Nephron progenitor cell (in vitro differentiated cells): ENCODE measurements at places on chromosomes 13 and 19.

GRCh38 chr19:19214159-19214490 is 2.4 kb downstream of the NCAN start:
- DNase-seq: no peak

- DNase-seq: no peak
Observed at GRCh38 chr19:34263745-34264237, 9.4 kb downstream of the GARRE1 start.

DNA sequence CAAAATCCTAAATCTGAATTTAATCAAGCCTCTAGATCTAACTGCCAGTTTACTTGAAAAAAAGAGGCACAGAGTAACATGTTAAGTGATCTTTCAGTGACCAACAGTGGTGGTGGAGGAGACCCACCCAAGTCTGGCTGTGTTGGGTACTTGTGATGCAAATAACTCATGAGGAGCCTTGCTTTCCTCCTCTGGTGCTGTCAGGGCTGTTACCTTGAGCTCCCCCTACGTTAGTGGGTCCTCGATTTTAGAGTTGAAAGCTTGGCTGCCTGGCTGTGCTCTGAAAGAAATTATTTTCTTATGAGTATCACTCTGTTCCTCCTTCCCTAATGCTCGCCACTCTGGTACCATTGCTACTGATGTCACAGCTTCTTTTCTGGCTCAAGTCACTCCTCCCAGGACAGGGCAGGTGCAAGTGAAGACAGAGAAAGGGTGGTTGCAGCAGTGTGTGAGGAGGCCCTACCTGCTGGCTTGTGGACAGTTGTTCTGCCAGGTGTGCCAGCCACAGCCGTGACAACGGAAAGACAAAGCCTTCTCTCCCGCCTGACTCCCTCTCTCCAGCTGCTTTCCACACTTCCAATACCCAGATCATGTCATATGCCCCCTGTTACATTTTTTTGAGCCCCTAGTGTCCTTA is 6.5 kb upstream of the SUPT20H start:
- no peak for DNase-seq

GRCh38 chr13:56173346-56173745 is 967.4 kb upstream of the PRR20A start:
- no peak for DNase-seq

DNA sequence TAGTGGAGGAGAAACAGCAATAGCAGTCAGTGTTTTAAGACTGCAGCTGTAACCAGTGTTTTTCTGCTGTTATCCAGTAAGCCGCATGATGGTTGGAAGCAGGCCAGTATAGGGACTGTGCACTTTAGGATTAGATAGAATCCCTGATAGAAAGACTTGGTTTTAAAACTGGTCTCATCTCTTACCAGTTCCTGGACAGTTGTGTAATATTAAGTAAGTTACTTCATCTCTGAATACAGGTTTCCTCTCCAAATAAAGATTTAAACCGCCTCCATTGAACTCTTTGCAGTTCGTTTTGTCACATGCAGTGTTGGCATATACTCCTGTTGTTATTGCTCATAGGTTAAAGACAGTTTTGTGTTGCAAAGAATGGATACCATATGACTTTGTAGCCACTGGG is 25.6 kb downstream of the URI1 start:
- no peak for DNase-seq

- DNase-seq: no peak
Observed at GRCh38 chr13:66803808-66804456, 426.2 kb downstream of the PCDH9 start.

- no peak for DNase-seq
Observed at GRCh38 chr19:6531956-6532243, 1.1 kb downstream of the TNFSF9 start.

- DNase-seq: no peak
Observed at GRCh38 chr19:56837492-56838023, 3.0 kb downstream of the PEG3 start.

DNA sequence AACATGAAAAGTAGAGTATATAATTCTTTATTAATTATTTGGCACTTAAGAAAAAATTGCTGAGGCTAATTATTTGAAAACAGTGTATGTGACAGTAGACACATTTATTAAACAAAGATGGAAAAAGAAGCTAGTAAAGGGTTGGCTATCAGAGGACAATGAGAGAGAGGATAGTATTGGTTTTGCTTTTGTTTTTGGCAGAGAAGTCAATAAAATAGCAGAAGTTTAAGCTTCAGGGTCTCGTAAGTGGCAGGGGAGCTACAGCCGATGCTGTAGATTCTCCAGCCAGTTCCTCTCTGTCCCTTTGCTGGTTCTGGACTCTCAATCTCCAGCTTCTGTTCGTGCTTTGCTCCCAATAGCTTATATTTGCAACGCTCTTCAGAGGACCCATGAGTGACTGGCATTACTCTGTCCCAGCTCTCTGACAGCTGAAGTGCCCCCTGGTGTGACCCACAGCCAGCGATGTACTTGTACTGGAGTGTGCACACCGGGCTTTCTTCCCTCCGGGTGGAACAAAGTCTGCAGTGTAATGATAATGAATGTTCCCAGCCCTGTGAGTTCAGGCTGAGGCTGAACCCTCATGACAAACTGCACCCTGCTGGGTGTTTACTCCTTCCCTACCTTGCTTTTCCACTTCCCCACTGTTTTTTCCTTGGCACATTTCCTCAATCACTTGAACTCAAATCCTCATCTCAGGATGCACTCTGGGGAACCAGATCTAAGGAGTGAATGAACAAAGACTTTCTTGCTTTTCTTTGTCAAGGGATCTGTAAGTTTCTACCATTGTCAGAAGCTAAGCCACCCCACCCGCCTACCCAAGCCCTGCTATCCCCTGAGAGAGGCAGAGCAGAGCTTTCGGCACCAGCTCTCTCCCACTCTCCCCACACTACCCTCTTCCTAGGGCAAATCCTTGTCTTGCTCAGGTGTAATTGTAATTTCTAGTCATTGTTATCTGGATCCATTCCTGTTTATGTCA is 254.8 kb downstream of the LHFPL6 start:
- peak; percentile 20 for DNase-seq

- no peak for DNase-seq
Observed at GRCh38 chr13:54852831-54853230, 1824.2 kb downstream of the OLFM4 start.

- DNase-seq: no peak
Observed at GRCh38 chr13:59997976-59998375, 165.8 kb downstream of the DIAPH3 start.

DNA sequence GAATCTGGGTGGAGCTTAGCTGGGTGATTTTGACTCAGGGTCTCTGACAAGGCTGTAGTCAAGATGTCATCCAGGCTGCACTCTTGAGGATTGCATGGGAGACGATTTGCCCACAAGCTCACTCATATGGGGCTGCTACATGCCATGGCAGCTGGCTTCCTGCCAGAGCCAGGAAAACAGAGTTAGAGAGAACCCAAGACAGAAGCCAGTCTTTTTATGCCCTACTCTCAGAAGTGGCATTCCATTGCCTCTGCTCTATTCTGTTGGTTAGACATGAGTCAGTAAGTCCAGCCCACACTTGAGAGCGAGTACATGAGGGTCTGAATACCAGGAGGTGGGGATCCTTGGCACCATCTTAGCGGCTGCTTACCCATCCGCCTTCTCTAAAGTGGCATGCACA is 9.5 kb downstream of the POLR1D start:
- DNase-seq: no peak

- DNase-seq: no peak
Observed at GRCh38 chr13:58376349-58376748, 744.8 kb downstream of the PCDH17 start.

DNA sequence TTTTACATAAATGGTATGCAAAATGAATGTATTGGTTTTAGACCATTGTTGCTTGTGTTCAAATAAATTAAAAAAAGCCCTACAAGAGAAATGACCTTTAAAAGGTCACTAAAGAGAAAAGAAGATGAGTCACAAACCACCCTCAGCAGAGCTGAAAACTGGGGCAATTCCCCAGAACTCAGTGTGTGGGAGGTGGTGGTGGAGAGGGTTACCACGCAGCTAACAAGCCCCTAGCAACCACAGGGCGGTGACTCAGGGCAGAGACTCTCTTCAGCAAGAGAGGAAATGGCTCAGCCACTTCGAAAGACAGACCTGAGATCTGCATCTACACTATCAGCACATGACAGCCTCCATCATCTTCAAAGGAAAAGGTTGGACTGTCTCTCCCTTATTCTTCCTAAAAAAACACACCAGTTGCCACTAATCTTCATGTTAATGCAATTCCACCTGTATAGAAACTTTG is 29.4 kb upstream of the NDFIP2 start:
- no peak for DNase-seq

DNA sequence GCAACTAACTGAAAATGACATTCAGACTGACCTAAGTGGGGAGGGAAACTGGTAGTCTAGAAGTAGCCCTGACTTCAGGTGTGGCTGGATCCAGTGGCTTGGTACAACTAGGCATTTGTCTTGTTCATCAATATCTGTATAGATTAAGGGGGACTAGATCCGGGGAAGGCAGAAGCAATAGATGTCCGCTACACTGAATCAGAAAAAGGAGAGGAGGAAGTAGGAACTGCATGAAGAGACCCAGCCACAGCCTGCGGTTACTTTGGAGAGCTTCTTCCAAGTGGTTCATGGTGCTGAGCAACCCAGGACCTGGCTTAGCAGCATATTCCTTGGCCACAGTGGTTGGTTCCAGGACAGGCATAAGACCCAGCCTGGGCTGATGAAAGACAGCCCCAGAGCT is 9.9 kb upstream of the PRODH2 start:
- DNase-seq: no peak

DNA sequence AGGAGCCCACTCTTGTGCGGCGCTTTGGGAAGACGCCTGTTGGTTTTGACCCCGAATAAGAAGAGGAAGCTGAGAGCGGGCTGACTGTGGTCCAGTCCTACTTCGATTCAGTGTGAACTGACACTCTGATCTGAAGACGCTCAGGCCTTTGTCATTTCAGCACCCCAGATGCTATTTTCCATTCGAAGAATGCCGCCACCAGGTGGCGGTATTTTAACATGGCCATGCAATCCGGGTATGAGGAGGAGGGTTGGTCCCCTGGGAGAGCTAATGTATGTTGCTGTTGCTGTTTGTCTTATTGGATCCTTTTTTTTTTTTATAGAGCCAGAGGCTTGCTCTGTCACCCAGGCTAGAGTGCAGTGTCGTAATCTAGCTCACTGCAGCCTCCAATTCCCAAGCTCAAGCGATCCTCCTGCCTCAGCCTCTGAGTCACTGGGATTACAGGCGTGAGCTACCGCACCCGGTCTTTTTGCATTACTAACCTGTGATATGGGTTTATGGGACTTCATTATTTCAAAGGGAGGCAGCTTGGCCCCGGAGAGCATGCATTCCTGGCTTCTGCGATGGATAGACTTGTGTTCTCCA is 803 bp upstream of the TIMM44 start:
- DNase-seq: peak; percentile 87

DNA sequence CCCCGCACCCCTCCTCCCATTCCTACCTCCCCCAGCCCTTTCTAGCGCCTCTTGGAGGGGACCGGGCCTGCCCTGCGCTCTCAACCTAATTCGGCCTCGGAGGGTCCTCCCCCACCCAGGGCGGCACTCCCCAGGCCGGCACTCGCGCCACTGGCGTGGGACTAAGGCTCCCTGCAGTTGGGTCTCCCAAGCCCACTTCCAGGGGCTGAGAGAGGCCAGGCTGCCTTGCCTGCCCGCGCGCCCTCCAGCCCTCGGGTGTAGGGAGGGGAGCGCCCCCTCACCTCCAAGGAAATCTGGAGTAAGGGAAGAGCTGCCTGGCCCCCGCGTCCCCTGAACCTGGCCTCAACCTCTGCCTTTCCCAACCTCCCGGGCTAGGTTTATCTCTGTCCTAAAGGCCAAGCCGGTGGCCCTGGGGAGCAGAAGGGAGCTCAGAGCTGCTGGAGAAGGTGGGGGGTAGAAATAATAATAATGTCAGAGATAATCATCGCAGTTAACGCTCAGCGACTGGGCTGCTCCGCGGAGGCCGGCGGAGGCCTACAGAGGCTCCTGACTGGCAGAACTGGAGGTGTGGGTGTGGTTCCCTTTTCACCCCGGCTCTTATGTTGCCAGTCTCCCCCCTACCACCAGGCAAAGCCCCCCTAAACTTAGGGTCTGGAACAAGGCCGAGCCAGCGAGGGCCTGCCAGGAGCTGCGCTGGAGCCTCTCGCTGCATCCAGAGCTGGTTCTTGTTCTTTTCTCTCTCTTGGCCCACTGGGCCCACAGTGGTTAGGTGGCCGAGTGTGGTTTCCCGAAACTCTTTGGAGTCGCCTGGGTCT is 9.6 kb downstream of the ZIC2 start:
- peak; percentile 21 for DNase-seq

DNA sequence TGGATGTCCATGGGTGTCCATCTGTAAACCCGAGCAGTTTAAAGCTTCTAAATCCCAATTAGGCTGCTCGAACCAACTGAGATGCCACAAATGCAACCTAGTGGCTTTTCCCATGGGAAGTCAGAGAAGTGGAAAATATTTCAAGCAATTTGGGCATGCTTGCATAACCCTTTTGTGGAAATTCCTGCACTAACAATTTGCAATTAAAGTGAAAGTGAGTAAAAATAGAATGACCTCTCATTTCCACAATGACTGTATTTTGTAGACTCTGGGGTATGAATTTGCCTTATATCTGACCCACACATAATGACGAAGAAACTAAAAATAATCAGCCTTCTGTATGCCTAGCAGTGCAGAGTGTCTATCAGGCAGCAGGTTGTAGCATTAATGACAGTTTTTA is 91.8 kb upstream of the TSC22D1 start:
- no peak for DNase-seq

GRCh38 chr13:83738407-83738806 is 143.9 kb downstream of the SLITRK1 start:
- DNase-seq: no peak

GRCh38 chr13:113637262-113638160 is 20.5 kb downstream of the ATP4B start:
- DNase-seq: no peak

- DNase-seq: no peak
Observed at GRCh38 chr19:7779631-7780486, 16.8 kb downstream of the CLEC4M start.

DNA sequence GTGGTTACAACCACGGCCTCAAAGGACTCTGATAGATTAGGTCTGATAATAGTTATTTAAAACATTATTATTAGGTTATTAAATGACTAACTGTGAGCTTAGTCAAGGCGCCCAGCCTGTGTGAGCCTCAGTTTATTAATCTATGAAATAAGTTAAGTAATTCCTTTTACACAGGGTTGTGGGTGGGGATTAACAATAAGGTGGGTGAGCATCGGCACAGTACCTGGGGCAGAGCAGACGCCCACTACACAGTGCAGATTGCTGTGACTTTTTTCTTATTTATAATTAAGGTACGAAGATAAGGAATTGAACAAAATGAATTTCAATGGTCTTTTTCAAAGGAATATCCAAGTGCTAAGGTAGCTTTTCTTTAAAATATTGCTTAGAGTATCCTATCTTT is 132.2 kb downstream of the KATNAL1 start:
- DNase-seq: no peak

GRCh38 chr13:31786011-31786410 is 46.7 kb downstream of the RXFP2 start:
- no peak for DNase-seq

GRCh38 chr13:40993987-40994386 is 25.1 kb downstream of the ELF1 start:
- no peak for DNase-seq

DNA sequence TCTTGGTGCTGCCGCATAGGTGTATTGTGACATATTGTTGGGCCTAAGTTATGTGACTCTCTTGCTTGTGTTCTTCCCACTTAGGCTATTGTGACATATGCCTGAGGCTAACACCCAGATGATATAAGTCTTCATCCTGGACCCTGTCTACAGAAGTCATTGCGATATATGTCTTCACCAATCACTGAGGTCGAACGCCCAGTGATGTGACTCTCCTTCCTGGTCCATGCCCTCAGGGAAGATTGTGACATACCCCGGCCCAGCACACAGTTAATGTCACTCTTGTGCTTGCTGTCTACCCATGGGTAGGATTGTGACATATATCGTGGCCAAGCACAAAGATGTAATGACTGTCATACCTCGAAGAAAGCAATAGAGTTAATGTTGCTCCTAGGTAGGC is 16.9 kb upstream of the ZNF730 start:
- DNase-seq: no peak
